ENCODE measurements at places on chromosomes 2 and 18.

- no peak for DNase-seq
Observed at GRCh38 chr2:82780050-82780449, 1679.0 kb downstream of the SUCLG1 start.

- no peak for DNase-seq
Observed at GRCh38 chr2:207801259-207801658, 31.6 kb upstream of the FZD5 start.

DNA sequence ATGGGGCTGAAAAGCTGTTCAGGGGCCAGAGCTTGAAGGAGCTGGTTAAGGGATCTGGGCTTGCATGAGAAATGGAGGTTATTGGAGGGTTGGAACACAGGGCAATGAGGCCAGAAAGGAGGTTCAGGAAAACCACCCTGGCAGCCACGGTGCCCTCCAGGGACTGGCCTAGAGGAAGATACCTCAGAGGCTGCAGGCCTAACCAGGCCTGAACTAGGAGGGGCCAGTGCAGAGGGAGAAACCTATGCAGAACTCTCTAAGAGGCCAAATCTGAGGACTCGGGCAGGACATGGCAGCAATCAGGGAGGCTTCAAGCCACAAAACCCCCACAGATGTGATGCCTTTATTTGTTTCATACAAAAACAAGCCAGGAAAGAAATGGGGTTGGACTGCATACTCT lies 66.8 kb downstream of the BIN1 start:
- DNase-seq, result no peak

DNA sequence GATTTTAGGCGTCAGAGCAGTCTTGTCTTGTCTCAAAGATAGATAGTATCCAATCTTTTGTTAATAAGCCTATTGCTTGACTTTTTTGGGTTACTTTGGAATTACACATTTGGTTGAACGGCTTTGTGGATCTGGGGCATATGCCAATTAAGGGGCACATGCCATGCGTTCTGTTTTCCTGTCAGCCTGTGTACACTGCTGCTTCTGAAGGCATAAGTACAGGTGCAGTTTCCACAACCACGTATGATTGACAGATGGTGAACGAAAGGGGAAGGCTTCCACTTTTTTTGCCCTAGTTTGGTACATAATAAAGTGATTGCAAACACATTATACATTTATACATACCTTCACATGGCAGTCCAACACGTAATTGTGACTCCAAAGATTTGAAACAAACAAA lies 102.3 kb downstream of the RAPH1 start:
- no peak for DNase-seq

GRCh38 chr2:241135737-241136136 lies 13.5 kb downstream of the PASK start:
- peak; percentile 34 for DNase-seq

DNA sequence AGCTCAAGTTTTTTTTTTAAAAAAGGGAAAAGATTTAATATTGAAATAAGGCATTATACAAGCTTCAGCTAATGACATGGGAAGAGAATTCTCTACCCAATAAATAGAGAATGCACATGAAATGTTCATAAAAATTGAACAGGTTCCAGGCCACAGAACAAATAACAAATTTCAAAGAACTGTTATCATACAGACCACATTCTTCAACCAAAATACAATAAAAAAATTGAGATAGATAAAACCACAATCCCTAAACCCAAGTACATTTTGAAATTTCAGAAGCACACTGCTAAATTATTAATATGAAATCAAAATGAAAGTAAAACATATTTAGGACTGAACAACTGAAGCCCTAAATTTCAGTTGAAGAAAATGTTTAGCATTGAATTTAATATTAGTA lies 89.6 kb downstream of the BCL2 start:
- DNase-seq, result no peak

- no peak for DNase-seq
Observed at GRCh38 chr2:154193246-154193645, 321.5 kb downstream of the GALNT13 start.

DNA sequence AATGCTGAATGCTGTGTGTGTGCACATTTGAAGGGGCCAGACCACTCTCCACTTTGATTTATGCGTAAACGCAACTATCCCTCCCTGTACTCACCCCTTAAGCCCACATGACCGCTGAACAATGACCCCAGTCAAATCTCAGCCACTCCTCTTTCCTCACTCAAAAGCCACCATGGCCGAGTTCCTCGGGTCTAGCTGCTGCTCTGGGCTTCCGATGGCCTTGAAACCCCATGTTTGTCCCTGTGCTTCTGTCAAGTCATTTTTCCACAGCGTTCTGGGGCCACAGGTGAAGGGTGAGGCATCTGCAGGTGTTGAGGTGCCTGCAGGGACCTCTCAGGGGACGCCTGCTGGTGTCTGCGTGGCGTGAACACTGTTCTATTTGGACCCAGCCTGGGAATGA lies 74.3 kb upstream of the TMEM18 start:
- DNase-seq, result no peak

- DNase-seq, result no peak
Observed at GRCh38 chr2:19859565-19859964, 42.2 kb downstream of the TTC32 start.

DNA sequence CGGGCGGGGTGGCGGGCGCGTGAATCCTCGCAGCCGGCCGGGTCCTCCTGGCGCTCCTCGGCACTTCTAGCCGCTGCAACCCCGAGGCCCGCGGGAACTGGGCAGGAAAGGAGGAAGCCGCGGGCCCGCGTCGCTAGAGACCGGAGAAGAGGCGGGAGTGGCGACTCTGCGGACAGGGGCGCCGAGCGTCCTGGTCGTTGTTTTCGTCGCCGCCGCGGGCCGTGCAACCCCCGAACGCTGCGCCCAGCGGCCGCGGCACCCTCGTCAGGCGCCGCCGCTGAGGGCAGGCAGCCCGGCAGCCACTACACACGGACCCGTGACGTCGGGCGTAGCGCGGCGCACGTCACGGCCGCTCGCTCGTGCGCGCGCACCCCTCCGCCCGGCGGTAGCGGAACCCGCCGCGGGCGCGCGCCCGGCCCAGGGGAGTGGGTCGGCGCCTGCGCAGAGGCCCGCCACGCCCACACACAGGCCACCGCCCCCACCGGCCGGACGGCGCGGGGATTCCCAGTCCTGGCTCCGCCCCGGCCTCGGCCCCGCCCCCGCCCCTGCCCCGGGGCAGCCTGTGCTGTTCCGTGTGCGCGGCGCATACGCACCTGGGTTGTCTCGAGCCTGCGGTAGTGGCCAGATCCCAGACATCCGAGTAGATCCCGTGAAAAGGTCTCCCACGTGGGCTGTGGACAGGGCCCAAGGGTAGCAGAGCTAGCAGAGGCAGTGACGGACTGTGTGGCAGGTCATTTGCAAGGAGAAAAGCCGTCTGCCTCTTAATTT lies at the start of gene MAP3K2:
Gene MAP3K2, minus strand, starts transcription at position 321 of the 768 bp plus-strand sequence. CDS start 44,846 bp downstream, outside the sequence.
- DNase-seq, result peak; percentile 58

DNA sequence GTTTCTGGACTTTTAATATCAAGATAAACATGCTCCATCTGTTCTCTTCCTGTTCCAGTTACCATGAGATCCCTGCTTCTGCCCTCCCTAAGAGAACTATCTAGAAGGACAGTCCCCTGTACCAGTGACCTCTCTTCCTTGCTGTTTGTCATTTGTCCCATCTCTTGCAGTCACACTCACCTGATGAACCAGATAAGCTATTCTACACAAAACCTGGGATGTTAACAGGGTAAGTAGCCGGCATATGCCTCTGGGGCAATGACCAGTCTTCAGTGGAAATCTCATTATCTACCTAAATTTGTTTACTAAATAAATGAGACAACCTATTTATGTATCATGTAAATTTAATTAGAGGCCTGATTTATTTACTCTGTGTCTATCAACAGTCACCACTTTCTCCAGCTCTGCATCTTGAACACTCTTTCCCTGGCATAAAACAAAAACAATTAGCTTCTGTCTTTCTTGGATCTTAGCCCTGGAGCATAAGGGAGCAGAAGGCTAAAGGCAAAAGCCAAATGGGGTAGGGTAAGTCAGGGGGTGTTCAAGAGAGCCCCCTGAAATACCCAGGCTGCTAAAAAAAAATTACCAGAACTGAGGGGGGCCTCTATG lies 337.7 kb downstream of the ALK start:
- no peak for DNase-seq

- no peak for DNase-seq
Observed at GRCh38 chr18:62318228-62319180, 6.6 kb upstream of the TNFRSF11A start.

GRCh38 chr2:23718931-23719700 lies 207.8 kb downstream of the ATAD2B start:
- no peak for DNase-seq

GRCh38 chr2:156182132-156182531 lies 150.4 kb downstream of the NR4A2 start:
- no peak for DNase-seq

- DNase-seq, result no peak
Observed at GRCh38 chr2:28411166-28411755, 18.6 kb downstream of the FOSL2 start.

GRCh38 chr2:216770050-216770449 lies 74.7 kb upstream of the IGFBP5 start:
- DNase-seq, result no peak

- DNase-seq, result no peak
Observed at GRCh38 chr2:66696374-66696773, 261.4 kb downstream of the MEIS1 start.

GRCh38 chr2:120298173-120298835 lies 45.7 kb downstream of the RALB start:
- no peak for DNase-seq

- DNase-seq, result no peak
Observed at GRCh38 chr18:3321133-3321812, 59.3 kb downstream of the MYL12B start.

- no peak for DNase-seq
Observed at GRCh38 chr2:159792599-159792998, 5.4 kb downstream of the CD302 start.

DNA sequence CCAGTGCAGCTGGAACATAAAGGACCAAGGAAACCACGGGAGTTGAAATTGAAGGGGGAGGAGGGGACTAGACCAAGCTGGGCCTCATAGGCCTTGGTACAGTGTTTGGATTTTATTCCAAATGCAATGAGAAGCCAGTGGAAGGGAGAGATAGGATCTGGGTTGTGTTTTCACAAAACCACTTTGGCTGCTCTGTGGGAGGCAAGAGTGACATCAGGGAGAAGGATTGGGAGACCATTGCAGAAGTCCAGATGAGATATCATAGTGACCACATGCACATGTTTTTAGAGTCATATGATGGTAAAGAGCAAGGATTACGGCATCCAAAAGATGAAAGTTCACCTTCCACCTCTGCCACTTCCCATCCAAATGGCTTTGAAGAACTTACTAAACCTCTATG lies 210.2 kb downstream of the PAX3 start:
- no peak for DNase-seq

DNA sequence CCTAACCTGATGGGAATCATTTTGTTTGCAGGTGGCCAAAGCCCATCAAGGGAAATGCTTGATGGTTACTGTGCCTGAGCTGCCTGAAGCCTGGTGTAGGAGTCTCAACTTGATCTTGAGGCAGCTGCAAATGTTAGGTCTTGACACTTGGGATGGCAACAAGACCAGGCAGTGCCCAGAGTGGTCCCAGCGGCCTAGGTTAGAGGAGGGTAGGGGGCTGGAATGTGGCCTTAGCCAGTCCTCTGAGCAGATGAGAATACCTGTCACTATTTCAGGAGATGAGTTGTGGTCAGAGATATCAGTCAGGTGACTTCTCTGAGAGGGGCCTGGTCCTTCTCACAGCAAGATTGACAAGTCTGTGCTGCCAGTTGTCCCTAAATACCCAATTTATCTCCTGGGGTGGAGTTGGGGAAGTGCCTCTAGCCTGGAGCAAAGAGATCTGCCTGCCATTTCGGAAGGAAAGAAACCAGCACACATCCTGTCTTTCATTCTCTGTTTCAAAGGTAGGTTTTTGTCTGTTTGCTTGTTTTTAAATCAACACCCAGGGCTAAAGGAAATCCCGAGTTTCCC lies 13.4 kb downstream of the SPTBN1 start:
- DNase-seq, result no peak

DNA sequence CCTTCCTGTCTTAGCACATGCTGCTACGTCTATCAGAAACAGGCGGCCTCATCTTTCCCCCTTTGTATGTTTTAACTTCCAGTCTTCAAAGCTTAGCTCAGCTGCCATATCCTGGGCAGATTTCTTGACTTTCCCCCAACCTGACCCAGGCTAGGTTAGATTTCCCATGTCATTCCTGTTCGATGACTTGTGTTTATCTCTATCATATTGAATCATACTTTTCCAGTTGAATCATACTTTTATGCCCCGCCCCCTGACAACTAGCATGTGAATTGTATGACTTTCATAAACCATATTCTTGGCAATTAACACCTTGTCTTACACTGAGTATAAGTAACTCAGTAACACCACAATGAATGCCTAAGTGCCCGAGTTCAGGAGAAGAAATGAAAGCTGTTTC lies 128.3 kb downstream of the CYRIA start:
- no peak for DNase-seq

DNA sequence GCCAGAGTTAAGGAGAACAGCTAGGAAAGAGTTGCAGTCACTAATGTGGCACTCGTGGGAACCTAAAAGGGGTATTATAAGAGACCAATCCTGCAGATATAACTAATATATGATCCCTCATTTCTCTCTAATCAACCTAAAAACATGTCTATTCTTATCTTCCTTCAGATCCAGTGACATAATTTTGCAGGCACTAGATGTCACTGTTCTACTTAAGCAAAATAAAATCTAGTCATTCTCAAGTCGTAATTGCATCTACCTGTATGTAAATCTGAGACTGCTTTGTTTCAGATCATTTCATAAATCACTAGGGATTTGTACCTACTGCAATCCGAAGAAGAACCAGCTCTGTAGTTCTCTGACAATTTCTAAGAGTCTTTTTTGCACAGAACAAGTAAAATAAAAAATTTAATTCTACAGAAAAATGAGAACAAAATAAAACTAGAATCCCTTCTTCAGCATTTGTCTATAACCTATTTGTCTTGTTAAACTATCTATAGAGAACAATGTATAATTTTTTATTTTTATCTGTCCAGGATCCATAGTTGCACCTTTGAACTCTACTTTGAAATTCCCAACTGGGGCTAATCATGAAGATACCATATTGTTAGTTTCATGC lies 56.5 kb upstream of the ERBB4 start:
- no peak for DNase-seq

GRCh38 chr2:143150287-143150686 lies 21.1 kb downstream of the ARHGAP15 start:
- DNase-seq, result no peak

DNA sequence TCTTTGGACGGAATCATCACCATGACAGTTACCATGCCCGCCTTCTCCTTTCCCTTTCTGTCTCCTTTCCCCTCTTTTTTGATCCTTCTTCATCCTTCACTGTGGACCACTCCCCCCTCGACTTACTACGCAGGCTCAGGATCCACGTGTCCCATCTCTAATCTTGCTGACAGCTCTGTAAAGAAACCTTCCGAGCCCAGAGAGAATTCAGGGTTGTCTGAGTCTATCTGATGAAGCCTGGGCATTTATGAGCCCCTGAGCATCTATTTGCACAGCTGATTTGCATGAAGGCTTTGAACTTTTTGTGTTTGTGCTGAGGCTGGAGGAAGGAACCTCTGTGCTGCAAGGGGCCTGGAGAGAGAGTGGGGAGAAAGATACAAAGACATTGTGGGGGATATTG lies 50.7 kb downstream of the CIB4 start:
- no peak for DNase-seq

GRCh38 chr18:7117390-7118355 lies at the start of gene LAMA1:
Gene LAMA1, minus strand, starts transcription at chr18:7117797. Its CDS starts 77 bp downstream, at chr18:7117720.
- DNase-seq, result no peak

Data from cortex of kidney (tissue), 1 donor.